Effector memory CD4-positive, alpha-beta T cell (primary cell): ENCODE measurements at places on chromosomes 1 and 21.

- no peak for DNase-seq
Observed at GRCh38 chr1:150320667-150320978, 710 bp upstream of the PRPF3 start.

GRCh38 chr1:244046907-244047611 is 4.0 kb upstream of the ZBTB18 start:
- no peak for DNase-seq

- DNase-seq: no peak
Observed at GRCh38 chr21:37667380-37667779, 248.9 kb downstream of the KCNJ6 start.

- DNase-seq: no peak
Observed at GRCh38 chr1:209607102-209607794, 23.7 kb downstream of the CAMK1G start.

DNA sequence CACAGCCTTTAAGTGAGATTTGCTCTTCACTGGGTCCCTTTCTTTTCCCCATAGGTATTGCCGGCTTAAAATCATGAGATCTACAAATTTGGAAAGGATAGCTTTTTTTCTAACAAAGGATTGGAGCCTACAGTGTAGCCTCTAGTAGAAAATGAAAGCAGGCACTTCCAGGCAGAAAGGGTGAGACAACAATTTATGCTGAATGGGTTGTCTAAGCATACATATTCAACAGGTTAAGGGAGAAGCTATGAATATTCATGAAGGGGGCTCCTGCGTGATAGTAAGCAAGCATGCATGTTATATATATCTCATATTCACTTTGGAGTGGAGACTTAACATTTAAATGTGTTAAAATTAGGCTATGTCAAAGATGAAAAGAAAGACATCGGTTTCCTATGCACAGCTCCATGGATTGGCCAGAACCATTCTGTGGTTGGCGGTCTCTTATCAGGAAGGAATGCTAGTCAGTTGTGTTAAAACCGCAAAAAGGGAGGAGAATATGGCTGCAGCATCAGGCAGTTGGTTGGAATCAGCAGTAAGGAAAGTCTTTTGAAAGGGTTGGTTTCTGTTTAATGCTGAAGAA is 66.0 kb downstream of the VCAM1 start:
- DNase-seq: no peak

GRCh38 chr1:224785622-224786021 is 143.9 kb upstream of the DNAH14 start:
- no peak for DNase-seq

DNA sequence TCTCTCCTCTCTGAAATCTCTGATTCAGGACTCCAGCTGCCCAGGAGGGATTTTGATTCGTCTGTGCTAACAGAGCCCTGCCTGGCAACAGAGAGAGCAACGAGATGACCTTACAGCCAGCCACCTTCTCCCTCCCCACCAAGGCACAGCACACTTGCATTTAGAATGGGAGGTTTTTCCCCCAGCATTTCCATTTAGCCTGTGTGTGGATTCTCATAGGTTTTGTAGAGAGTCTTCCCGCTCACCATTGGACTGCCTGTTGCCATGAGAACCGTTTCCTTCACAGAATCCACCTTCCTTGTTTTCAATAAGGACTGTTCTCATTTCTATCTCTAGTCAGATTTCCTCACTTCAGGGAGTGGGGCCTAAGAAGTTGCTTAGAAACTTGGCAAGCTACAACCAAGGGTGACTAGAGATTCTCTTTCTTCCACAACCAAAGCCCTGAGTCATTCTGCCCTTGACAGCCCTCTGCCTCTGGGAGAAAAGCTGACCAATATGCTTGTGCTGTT is 5.8 kb upstream of the IKBKE start:
- DNase-seq: no peak

DNA sequence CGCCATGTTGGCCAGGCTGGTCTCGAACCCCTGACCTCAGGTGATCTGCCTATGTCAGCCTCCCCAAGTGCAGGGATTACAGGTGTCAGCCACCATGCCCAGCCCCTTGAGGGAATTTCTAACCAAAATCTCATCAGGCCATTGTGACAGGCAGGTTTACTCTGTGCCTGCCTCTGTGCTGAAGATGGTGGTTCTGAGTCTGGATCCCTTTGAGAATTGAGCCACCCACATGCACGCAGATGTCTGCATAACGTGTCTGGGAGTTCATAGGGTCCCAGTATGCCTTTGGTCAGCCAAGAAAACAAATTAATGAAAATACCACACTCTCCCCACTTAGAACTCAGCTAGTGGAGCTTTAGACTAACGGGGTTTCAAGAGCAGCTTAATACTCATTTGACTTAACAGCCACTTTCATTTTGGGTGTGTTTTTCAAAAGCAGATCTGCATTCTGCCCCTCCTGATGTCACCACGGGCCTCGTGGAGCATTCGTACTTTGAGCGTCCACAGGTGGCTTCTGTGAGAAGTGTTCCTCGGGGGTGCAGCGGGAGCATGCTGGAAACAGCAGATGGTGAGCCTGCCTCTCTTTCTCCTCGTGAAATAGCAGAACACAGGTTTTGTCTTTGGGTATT is 45.3 kb downstream of the DIP2A start:
- no peak for DNase-seq

GRCh38 chr21:17758683-17759082 is 60.5 kb downstream of the C21orf91 start:
- no peak for DNase-seq

- DNase-seq: no peak
Observed at GRCh38 chr1:201941420-201942128, 4.8 kb downstream of the LMOD1 start.

DNA sequence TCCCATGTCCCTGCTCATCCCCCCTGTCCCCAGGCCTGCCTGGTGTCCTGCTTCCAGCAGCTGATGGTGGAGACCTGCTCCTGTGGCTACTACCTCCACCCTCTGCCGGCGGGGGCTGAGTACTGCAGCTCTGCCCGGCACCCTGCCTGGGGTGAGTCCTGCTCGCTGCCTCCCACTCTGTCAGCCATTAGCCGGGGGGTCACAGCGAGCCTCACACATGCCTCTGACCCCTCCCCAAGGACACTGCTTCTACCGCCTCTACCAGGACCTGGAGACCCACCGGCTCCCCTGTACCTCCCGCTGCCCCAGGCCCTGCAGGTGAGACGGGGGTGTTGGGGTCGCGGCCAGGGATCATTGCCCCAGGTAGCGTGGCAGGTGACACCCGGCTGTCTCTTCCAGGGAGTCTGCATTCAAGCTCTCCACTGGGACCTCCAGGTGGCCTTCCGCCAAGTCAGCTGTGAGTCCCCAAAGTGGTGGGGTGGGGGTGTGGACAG is 10.0 kb downstream of the SCNN1D start:
- peak; percentile 23 for DNase-seq

DNA sequence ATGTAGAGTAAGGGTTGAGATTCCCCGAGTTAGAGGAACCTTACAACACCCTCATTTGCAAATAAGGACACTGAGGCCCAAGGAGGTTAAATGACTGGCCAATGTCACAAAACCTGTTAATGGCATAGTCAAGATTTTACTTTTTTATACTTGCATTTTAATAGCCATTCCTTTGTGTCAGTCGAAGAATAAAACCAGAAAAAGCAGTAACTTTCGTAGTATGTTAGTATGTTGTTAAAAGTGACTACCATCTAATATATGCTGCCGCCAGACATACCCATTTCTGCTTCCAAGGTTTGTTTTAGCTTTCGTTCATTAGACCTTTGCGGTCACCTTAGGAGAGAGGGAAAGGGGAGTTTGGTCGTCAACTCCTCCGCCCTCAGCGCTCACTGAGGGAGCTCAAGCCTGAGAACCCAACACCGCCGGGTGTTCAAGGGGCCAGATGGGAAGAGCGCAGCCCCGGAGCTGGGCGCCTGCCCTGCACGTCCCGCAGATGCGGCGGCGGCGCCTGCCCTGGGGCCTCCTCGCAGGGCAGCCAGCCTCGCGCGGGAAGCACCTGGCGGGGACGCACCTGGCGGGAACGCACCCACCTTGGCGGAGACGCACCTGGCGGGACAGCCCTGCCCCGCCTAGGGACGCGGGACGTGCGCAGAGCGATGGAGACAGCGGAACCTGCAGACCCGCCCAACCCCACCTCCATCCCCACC is 466 bp downstream of the VPS26C start:
- no peak for DNase-seq

DNA sequence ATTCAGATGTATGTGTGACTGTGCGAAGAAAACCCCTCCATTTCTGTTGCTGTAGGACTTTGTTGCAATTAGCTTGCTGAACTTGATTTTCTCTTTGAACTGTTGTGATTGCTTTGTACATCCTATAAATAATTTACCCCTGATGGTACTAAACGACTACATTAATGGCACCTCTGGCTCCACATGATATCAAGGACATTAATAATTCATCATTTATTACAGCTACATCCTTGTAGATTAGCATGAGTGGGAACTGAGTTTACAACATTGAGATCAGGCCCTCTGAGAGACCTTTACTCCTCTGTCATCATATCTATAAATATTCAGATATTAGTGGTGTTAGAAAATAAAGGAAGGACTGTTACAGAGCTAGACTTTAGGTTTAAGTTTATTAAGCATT is 13.5 kb downstream of the LRIG2 start:
- DNase-seq: no peak

- DNase-seq: no peak
Observed at GRCh38 chr1:189312499-189312898, 1165.2 kb downstream of the BRINP3 start.

GRCh38 chr1:239322369-239322768 is 64.0 kb upstream of the CHRM3 start:
- no peak for DNase-seq

DNA sequence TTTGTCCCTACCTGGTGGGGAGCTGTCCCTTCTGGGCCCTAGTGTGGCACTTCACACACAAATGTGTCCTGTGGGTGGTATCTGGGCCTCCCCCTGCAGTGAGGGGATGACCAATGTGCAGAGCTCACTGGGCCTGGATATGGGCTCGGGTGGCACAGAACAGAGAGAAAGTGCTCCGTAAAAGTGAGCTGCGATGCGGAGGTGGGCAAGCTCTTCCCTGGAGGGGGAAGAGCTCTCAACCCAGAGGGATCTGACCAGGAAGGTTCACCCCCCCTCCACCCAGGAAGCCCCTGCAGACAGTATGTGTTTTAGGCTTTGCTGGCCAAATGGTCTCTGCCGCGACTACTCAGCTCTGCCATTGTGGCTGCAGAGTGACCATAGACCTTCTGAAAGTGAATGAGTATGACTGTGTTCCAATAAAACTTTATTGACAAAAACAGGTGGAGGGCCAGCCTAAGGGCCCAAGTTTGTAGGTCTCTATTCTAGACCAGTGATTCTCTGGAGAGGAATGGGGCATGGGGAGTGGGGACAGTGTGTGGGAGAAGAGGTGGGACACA is 8.6 kb upstream of the ITGB2 start:
- no peak for DNase-seq

DNA sequence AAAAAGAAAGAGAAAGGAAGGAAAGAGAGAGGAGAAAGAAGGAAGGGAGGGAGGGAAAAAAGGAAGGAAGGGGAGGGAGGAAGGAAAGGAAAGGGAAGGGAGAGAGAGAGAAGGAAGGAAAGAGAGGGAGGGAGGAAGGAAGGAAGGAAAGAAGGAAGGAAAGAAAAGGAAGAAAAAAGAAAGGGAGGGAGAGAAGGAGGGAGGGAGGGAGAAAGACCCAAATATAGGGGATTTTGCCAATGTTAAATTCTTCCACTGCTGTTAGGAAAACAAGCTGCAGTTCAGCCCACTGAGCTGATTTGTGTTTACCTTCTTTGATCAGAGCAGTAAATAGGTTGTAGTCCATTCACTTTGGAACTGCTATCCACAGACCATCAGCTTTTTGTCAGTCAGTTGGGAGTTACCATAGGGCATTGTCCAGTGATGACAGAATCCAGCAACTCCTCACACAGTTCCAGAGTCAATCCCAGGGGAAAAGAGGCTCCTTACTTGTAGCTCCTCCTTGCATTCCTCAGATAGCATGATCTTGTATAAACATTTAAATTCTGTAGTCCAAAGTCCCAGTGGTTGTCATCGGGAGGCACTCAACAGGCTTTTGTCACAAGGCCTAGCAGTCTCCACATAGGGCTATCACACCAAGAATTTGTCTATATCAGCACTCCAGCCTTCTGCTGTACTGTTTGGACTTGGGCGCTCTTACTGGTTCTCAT is 13.5 kb upstream of the PPP1R8 start:
- DNase-seq: no peak

DNA sequence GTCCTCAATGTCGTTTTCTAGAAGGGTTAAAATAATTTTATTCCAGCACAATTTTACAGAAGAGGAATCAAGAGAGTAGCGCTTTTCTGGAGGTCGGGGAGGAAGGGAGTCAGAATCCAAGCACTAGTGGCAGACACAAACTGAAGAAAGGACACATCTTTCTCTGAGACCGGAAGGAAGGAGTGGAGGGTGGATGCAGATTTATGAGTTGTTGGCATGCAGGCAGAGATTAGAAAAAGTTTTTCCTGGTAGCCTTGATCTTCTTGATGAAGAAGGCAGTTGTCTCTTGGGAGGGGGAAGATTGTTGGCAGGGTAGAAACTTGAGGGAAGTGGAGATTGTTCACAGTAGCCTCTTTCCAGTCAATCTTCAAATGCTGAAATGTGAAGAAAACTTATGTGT is 149.8 kb downstream of the PAPPA2 start:
- DNase-seq: no peak

DNA sequence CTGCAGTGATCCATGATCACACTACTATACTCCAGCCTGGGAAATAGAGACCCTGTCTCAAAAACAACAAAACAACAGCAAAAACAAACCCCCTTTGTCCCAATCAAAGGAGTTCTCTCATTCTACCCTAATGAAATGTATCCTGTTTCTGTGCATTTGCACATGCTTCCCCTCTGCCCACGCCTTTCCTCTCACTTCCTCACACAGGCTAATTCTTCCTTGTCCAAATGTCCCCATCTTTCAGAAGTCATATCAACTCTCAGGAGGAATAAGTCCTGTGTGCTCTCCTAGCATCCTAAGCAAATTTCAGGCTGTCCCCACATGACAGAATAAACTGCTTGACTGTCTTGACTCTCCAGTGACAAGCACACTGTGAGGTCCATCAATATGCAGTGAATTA is 8.1 kb upstream of the ATP1B1 start:
- DNase-seq: no peak
